NCI-H2029 (cell line): ENCODE measurements at places on chromosomes 6 and 20.

DNA sequence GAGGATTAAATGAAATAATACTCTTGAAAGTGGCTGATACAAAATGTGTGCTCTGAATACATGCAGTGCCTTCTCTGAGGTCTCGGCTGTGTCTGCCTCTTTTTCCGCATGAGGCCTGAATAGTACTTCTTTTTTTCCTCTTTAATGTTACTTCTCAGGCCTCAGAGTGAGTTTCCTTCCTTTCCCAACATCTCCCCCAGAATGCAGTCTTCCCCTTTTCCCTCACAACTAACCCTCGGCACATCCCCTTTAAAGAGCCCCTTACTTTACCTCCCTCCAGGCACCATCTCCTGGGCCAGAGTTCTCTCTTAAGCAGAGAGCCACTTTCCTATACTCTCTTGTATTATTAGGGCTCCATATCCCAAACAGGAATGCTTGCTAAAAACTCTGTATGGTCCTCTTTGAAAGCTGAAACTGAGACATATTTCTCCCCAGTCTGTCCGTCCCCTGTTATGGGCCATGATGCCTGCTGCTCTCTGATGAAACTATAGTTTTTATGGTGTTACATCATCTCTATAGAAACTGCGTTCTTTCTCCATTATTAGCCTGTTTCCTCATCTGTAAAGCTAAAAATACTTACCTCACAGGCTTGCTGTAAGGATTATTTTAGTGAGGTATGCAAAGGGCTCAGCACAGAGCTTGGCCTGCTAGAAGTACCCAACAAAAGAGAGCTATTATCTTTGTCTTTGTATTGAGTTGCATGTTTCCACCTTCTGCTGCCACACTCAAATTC lies 2.3 kb downstream of the PLAGL2 start:
- DNase-seq: no peak

GRCh38 chr20:61499859-61500554 lies 247.9 kb downstream of the CDH4 start:
- no peak for DNase-seq

DNA sequence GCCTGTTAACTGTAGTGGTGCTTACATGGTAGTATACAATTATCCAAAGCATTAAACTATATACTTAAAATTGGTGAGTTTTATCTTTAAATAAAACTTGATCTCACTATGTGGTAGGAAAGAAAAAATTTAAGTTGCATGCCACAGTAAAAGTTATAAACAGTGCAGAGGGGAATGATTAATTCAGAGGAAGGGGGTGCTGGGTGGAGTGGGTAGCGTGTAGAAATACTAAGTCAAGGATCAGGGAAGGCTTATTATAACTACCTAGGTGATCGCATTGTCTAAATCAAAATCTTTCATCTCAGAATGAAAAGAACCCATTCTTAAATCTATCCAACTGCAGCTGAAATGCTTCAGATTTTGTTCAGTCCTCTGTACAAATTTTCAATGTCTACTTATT lies 428.3 kb downstream of the ADGRB3 start:
- DNase-seq: no peak

DNA sequence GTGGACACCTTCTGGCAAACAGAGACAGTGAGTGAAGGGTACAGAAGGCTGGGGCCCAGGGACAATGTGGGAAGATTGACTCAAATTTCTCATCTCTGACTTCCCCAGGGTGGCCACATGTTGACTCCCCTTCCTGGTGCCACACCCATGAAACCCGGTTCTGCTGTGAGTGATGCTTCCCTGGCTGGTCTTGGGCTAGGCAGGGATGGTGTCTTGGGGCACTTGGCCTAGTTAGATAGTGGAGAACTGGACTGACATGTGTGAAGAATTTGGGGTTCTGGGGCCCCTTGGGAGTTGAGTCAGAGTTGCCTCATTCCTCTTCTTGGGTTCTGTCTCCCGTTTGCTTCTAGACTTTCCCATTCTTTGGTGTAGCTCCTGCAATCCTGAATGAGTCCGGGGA lies 34.2 kb downstream of the GSS start:
- DNase-seq: no peak

- DNase-seq: no peak
These were observed 630 bp downstream of the LIME1 start for GRCh38 chr20:63736893-63737694.

- DNase-seq: no peak
These were observed 200.7 kb downstream of the KHDC1L start for GRCh38 chr6:73024598-73024997.

GRCh38 chr6:34383656-34384320 lies 8.7 kb downstream of the NUDT3 start:
- no peak for DNase-seq

DNA sequence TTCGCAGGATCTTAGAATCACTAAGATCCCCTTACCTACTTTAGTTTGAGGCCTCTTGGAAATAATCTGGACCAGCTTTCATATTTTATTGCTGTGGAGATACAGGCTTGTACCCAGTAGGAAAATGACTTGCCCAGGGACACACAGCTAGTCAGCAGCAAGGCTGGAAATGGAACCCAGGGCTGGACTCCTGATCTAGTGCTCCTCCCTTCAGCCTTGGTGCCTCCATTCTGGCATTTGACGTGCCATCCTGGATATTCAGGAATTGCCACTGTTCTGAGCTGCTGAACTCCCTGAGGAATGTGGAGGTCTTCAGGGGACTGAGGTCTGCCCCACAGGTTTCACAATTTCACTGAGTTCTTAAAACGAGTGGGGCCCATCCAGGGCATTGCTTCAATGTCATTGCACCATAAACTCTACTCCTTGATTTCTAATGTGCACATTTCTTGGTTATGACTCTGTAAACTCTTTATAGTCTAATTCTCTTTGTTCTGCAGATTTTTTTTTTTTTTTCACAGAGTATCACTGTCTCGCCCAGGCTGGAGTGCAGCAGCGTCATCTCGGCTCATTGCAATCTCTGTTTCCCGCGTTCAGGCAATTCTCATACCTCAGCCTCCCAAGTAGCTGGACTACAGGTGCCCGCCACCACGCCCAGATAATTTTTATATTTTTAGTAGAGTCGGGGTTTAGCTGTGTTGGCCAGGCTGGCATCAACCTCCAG lies 26.7 kb upstream of the CDKN1A start:
- no peak for DNase-seq

DNA sequence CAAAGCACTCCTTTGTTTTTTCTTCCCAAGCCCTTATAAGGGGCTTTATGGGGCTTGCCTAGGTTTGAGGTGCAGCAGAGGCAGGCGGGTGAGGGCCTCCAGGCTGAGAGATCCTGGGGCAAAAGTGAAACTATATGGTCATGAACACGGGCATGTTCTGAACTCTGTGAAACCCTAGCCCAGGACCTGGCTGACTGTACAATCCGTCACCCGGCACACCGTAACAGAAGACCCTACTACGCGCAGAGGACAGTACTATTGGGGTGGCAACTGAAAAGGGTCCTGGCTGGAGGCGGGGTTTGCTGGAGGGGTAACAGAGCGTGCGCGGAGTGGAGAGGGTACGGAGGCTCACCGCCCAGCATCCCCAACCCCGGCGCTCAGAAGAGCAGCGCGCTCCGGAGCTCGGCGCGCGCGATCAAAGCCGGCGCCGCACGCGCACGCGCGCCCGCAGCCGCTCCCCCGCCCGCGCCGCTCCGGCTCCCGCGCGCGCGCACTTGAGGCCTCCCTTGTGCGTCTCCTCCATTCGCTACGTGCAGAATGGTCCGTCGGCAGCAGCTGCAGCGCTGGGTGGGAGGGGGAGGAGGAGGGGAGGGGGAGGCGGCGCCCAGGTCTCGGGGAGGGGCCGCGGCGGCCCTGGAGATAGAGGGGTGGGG lies 54.2 kb downstream of the MRPL14 start:
- no peak for DNase-seq

GRCh38 chr6:36340618-36341454 lies 4.1 kb upstream of the BNIP5 start:
- DNase-seq: peak; percentile 39

GRCh38 chr6:20644667-20645370 lies 110.6 kb downstream of the CDKAL1 start:
- DNase-seq: no peak

DNA sequence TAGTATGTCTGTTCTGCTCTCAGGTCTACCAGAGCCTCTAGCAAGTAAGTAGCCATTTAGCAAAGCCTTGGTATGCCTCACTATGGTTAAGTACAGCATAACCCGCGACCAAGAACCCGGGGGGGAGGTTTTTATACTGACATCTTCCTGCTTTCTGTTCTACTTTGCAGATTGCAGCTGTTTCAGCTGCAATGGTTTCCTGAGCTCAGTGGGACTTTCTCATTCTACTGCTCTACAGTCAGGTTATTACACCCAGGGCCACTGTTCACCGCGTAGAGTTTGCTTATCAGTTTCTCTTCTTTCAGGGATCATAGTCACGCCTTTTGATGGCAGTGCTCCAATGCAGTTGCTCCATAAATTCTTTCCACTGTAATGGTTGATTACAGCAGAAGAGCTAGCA lies 631.3 kb downstream of the TFAP2A start:
- DNase-seq: no peak

- DNase-seq: no peak
These were observed 347.1 kb downstream of the GRIK2 start for GRCh38 chr6:101740631-101741030.

DNA sequence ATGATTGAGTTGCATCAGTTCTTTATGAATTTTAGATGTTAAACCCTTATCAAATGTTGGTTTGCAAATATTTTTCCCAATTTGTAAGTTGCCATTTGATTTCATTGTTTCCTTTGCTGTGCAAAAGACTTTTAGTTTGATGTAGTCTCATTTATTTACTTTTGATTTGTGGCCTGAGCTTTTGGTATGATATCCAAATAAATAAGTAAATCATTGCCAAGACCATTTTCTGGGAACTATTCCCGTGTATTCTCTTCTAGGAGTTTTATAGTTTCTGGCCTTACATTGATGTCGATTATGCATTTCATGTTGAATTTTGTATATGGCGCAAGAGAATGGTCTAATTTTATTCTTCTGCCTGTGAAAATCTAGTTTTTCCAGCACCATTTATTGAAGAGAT lies 13.4 kb downstream of the AIG1 start:
- no peak for DNase-seq

GRCh38 chr6:44622555-44622954 lies 235.0 kb downstream of the CDC5L start:
- DNase-seq: no peak

DNA sequence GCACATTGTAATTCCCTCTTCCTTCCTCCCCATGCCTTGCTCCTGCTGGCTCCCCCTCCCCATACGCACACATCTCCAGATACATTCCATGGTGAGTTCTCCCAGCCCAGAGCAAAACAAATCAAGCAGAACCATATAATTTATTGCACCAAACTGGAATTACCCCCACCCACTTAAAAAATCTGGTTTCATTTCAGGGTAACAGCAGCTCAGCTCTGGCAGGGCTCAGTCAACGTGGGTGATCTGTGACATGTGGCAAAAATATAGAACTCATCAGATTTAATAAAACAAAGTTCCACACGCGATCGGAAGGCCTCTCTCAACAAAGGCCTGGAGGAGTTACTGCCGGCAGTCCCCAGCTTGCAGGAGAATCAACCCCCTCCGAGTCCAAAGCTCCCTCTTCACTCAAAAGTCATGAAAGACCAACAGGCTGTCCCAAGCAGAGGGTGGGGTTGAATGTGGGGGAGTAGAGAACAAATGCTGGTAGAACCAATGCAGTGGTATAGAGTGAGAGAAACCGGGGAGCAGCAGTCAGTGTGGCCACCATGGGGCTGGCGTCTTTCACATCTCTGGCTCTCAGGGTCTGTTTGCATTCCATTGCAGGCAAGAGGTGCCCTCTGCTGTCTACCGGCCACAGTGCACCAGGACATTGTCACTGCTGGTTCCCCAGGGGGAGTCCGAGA lies 323.3 kb upstream of the NT5E start:
- no peak for DNase-seq

DNA sequence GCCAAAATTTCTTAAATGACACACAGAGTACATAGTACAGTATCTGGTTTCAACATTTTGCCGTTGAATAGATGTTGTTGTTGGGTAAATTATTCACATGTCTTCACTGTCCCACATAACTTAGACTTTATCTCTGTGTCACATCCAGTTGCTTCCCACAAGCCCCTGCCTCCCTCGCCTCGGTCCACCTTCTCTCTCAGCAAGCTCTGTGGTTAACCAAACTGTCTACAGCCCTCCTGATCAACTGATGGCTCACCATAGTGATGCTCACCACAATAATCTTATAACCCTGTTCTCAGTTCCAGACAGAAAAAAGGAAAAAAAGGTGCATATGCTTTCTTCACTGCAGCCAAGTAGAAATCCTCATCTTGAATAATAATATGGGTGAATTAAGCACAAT lies 23.0 kb downstream of the IL17F start:
- DNase-seq: no peak

DNA sequence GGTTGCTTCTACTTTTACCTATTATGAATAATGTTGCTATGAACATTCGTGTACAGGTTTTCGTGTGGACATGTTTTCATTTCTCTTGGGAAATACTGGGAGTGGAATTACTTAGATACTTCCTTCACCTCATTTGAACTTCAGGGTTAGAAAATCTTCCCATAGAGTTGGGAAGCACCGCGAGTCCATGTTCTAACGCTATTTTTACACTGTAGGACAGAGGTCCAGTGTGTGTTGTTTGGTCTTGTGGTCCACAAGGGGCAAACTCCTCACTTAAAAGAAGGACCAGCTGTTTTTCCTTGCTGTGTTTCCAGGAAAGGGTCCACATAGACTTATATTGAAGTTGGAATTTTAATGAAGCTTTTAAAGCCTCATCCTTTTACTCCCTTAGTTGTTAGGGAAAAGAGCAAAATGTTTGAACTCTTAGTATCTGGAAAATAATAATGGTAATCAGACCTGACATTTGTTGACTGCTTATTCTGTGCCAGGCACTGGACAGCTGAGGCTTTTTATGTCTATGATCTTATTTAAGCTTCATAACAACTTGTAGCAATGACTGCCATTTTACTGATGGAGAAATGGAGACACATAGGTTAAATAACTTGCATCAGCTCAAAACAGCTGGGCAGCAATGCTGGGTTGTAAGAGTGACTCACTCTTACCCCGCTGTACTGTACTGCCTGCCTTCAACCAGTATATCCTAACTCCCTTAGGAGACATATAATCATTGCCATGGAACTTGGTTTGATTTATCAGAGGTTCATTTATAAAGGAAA lies 52.0 kb downstream of the CDC5L start:
- DNase-seq: no peak

GRCh38 chr6:15974817-15975216 lies 154.1 kb upstream of the MYLIP start:
- no peak for DNase-seq

DNA sequence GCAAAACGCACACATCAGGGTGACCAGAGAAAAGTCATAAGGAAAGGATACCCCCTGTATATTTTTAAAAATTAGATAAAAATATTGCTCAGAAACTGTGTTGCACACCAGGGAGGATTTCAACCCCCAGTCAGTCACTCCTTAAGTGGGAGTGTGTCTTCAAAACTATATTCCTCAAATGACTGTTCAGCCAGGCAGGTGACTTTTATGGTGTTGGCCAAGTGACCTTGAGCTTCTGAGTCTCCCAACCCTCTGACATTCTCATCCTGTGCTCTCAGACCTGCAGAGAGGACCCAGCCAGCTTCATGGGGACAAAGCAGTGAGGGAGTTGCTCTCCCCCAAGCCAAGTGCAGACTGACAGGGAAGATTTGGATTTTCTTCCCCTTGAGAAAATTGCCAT lies 311.9 kb upstream of the JARID2 start:
- DNase-seq: no peak

GRCh38 chr20:40291493-40292135 lies 397.4 kb downstream of the MAFB start:
- no peak for DNase-seq
